Osteoblast (primary cell): ENCODE measurements at places on chromosomes 11 and 22.

GRCh38 chr11:16526947-16527346 lies 170.6 kb upstream of the SOX6 start:
- H3K27me3 ChIP-seq = no peaks in the 10 kb centered on the region
- H3K4me1 ChIP-seq = no peaks in the 10 kb centered on the region
- H3K4me3 ChIP-seq = no peak overlapping the region
- no peak overlapping the region for H3K27ac ChIP-seq

DNA sequence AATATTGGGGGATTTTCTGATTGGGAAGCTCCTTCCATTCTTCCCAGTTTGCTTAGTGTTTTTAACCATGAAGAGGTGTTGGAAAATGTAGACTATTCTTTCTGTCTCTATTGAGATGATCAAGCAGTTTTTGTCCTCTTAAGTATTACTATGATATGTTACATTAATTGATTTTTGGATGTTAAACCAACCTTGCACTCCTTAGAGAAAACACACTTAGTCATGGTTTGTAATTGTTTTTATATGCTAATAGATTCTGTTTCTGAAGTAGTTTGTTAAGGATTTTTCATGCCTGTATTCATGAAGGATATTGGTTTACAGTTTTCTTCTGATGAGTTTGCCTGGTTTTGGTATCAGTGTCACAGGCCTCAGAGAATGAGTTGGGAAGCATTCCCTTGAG lies 2.0 kb upstream of the NLRP6 start:
- no peaks in the 10 kb centered on the region for H3K4me1 ChIP-seq
- H3K27me3 ChIP-seq = peaks cover 51% of the 10 kb centered on the region
- no peak overlapping the region for H3K27ac ChIP-seq
- H3K36me3 ChIP-seq = no peaks in the 10 kb centered on the region
- DNase-seq = no peak

GRCh38 chr11:78330361-78330760 lies 87.3 kb downstream of the GAB2 start:
- no peak for DNase-seq
- H3K27me3 ChIP-seq = no peaks in the 10 kb centered on the region
- no peaks in the 10 kb centered on the region for H3K36me3 ChIP-seq
- H3K27ac ChIP-seq = no peak overlapping the region
- no peak overlapping the region for H3K4me3 ChIP-seq
- no peaks in the 10 kb centered on the region for H3K4me1 ChIP-seq

DNA sequence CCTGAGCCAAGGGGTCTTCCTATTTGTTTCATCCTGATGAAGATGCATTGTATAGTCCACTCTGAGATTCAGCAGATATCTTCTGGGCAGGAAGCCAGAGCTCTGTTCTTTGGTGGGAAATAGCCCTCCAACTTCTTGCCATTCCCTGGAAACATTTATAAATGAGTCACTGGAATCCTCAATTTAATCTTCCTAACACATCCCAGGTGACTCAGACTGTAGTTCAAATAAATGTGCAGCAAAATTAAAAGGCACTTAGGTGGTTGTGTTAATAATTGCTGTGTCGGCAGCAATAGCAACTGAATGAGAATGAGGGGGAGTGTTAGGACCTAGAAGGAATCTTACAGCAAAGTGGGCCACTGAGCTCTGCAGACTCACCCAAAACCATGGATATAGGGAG lies 108.6 kb downstream of the INSC start:
- no peak for DNase-seq
- H3K36me3 ChIP-seq = no peaks in the 10 kb centered on the region
- H3K27ac ChIP-seq = no peak overlapping the region
- no peaks in the 10 kb centered on the region for H3K4me1 ChIP-seq
- no peak overlapping the region for H3K4me3 ChIP-seq
